M059J (cell line): ENCODE measurements at places on chromosomes 12 and 14. TPM values are rescaled to one million over a fixed set of nuclear protein-coding genes. Genes with fewer than 3 reads are reported as not detected.

Gene MYF6
- total RNA-seq = not detected in 2 replicates

Gene SLC2A3
- total RNA-seq = 12.1 and 13.0 TPM in 2 replicates

Gene KLRD1
- not detected in 2 replicates for total RNA-seq

Gene HSPB8
- total RNA-seq = 16.3 and 18.4 TPM in 2 replicates

Gene GSG1
- total RNA-seq = not detected in 2 replicates

Gene CLEC6A
- total RNA-seq = not detected in 2 replicates

Gene AJUBA
- 23.9 and 55.5 TPM in 2 replicates for total RNA-seq

Gene GOLGA5
- total RNA-seq = 36.6 and 36.7 TPM in 2 replicates

Gene MVK
- 22.4 and 30.6 TPM in 2 replicates for total RNA-seq

Gene TECPR2
- 4.4 and 6.2 TPM in 2 replicates for total RNA-seq

GRCh38 chr12:25793196-25793595 lies 165.3 kb upstream of the RASSF8 start:
- no peak for DNase-seq

- DNase-seq = peak; percentile 51
These were observed 1.8 kb downstream of the IGF1 start for GRCh38 chr12:102478405-102479098.

DNA sequence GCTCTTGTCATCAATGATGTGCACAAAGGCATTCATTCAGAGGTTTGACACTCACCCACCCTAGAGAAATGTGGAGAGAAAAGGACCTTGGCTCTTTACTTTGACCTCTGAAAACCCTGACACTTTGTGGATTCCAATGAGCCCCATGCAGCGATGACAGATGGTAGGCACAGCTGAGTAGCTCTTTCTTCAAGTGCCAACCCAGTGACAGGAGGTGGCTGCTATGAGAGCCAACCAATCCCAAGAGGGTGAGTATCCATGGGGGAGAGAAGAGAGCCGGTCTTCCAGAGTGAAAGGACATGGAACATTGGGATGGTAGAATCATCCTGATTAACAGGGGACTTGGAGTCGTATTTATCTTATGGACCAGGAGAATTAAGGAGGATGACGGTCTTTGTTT lies 17.8 kb downstream of the SLC8A3 start:
- no peak for DNase-seq

GRCh38 chr14:105328678-105329390 lies 14.3 kb downstream of the PACS2 start:
- DNase-seq = no peak

DNA sequence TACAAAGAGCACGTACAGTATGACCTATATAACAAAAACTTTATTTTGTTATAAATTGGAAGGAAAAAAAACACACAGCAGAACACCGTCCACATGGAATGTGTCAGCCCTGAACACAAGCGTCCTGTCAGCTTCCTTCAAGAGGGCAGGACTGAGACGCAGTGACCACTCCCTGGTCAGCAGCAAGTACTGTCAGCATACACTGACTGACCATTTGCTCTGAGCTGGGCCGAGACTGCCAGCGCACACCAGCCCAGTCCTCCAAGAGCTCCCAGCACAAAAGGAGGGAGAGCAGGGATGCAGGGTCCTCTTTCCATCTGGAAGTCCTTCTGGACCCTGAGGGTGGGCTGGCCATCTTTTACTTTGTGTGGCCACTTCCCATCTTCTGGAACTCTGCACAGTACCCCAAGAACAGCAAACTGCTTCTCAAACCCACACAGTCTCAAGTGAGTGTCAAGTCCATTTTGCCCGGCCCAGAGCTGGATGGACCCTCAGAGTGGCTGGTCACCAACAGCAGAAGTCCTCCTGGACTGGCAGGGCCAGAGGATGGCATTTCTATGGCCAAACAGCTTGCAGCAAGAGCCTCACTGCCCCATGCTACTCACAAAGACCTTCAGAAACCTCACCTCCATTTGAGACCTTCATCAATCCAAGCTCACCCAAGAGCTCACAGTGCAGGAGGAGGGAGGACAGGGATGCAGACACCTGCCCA lies 11.7 kb downstream of the CCDC88C start:
- DNase-seq = no peak

DNA sequence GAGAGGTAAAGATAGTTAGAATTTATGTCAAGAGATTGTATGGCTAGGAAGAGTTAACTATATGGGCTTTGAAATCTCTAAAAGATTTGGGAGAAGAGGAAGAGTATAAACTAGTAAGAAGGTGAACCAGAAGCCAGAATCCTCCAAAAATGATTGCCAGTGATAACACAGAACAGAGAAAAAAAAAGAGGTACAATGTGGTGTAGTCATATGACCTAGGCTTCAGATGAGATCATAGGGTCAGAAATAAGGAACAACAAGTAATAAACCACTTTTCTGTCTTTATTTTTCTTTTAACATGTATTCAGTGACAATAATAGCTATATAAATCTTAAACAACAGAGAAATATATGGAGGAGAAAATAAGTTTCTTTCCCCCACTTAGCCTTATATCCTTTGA lies 2.0 kb upstream of the NECAP1 start:
- no peak for DNase-seq

DNA sequence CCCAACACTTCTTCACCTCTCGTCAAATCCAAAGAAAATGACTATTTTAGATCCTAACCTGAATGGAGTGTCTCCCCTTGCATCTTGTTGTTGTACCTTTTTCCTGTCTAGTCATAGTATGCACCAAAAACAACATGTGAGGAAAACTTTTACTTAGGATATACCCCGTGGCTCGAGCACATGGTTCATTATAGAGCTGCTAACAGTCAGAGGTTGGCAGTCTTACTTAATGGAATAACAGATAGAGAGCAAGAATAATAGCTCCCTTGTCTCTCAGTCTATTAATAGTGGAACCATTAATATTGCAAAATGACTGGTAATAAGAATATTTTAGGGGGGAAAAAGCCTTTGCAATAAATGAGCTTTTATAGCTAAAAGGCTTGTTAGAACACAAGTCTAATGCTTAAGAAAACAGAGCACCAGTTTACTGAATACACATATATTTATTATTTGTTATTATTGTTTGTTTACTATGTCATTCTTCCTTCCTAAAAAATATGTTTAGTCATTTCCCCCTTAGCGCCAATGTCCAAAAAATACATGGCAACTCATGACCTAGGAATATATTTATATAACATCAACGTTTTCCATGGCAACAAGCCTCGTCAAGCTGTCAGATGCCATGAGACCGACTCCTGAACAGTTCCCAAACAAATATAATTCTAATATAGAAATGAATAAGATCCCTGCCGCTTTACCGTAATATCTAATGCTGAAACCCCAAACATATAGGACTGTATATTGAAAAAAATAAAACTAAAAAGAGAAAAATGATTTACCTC lies 592.4 kb downstream of the SOX5 start:
- no peak for DNase-seq

GRCh38 chr14:34224221-34224620 lies 237.8 kb downstream of the SPTSSA start:
- DNase-seq = no peak

- peak; percentile 66 for DNase-seq
These were observed 1315.3 kb downstream of the TMEM121 start for GRCh38 chr14:106841701-106842100.

- DNase-seq = no peak
These were observed 365.5 kb downstream of the TMEM121 start for GRCh38 chr14:105891631-105892452.

- DNase-seq = peak; percentile 10
These were observed 386.3 kb upstream of the GARIN6 start for GRCh38 chr12:99261256-99261655.

DNA sequence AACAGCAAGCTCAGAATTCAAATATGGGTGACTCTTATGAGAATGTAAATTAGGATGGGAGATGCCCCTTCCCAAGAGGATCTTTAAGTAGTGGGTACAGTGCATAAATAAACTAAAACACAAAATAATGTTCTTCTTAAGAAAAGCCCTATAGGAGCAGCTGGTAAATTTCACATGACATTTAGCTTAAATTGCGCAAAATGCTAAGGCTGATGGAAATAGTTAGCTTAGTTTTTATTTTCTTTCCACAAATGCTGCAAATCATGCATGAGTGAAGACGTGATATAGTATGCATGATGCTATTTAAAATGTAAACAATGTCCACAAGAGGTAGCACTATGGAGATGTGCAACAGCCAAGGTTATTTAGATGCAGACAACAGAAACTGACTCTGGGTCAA lies 328.1 kb downstream of the ATP23 start:
- no peak for DNase-seq

DNA sequence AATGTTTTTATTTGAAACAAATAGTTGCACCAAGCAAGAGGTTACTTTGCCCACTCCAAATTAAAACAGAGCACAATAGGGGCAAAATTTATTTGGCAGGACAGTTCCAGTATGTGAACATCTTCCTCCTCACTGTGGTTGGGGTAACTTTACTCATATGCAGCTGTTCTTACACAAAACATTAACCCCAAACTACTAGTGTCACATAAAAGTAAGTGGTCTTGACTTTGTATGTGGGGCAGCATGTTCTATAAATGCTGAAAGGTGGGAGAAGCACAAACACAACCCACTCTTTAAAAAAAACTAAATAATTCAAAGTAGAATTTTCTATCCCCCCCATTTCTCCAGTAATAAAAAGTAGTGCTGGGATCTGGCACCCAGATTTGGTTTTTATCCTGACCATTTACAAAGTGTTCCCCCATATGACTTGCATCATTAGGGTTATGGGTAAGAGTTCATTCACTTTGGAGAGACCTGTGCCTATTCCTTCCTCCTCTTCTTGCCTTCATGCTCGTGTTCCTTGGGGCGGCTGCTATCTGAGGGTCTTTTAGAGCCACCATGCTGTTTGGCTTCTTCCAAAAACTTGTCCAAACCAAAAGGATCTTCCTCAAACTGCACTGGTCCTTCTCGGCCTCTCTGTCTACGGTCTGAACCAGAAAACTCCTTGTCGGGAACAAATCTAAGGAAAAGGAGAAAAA lies 9.9 kb downstream of the SLIRP start:
- no peak for DNase-seq

GRCh38 chr12:127909041-127909440 lies 357.9 kb upstream of the TMEM132C start:
- DNase-seq = no peak

DNA sequence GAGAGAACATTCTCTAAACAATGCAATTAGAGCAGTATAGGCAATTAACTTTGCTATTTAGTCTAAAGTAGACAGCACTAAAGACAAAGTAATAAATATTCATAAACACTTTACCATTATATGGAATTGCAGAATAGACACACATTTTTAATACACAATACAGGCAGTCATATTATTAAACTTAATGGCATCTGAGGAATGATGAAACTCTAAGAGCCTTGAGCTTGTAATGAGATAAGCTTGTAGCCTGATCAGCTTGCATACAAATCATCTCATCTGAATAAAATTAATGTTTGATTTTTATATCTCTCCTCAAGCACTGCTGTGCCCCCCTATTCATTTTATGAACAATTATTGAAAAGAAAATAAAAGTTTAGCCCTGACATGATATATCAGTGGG lies 107.6 kb downstream of the MGAT4C start:
- no peak for DNase-seq

DNA sequence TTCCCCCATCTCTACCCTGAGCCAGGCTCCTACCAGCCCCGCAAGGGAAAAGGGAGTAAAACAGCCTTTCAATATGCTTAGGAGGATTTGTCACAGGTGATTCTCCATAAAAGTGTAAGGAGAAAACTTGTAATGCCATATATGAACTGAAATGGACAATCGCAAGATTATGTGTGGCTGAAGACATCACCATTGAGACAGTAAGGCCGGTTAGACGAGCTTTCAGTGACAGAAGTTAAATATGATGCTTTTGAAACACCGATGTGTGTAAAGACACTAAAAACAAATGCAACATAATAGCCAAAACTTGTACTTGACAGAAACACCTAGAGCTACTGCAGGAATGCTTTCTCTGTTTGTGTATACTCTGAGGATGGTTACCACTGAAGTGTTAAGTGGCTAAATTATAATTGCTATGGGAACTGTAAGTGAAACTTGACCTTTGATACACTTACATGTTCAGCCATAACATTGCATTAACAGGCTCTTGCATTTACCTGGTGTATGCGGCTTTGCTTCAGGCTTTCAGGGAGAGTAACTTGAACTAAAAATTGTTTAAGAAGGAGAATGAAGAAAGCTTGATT lies 42.3 kb downstream of the FAR2 start:
- DNase-seq = no peak

DNA sequence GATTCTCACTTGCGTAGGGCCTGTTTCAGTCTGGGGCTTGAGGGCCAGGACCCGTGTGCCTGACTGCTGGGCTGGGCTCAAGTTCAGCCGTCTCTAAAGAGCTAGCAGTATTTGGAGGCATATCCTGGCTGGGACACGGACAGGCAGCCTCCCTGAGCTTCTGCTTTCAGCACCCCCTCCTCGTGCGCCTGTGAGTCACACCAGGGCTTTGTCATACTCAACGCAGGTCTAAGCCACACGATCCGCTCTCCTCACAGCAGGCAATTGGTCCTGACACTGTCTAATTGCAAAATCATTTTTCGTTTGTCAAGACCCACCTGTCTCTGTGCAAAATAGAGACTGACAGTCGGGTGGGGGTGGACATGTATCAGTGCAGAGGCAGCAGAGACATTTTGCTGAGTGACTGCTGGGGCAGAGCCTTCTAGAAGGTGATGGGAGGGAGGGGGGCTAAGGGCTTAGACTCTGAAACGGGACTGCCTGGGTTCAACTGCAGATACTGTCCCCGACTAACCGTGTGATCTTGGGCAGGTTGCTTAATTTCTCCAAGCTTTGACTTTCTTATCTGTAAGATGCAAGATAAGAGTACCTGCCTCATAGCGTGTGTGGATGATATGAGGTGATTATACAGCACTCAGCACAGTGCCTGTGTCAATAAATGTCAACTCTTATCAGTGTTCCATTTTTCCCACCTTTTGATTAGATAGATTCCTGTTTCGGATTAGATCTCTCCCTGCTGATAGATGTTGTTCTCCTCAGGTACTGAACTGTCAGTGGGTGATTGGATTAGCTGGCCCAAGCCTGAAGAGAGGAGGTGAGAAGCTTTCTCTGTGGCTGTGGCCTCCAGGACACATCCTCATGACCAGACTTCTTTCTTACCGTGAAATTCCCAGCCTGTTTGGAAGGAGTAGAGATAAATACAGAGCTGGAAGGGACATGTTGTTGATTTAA lies 53.1 kb downstream of the KCNA1 start:
- DNase-seq = peak; percentile 41

DNA sequence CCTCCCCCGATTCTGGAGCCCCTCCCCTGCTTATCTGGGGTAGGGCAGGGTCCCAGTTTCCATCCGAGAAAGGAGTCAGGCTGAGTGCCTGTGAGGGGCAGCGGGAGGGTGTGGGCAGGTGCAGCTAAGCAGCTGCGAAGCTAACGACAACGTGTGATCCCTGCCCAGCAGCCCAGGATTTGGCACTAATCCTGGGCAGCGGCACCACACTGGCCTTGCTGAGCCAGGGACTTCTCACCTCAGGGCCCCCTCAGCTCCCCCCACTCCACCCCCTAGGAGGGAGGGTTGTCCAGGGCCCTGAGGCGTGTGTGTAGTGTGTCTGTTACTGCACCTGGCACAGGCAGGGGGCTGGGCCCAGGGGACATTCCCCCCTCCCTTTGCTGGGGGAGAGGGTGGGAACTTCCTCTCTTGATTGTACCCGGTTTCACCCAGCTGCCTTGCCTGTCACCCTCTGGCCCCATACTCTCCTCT lies 1.8 kb downstream of the SMIM41 start:
- no peak for DNase-seq
